NCI-H460 (cell line): ENCODE measurements at places on chromosomes 4 and X.

DNA sequence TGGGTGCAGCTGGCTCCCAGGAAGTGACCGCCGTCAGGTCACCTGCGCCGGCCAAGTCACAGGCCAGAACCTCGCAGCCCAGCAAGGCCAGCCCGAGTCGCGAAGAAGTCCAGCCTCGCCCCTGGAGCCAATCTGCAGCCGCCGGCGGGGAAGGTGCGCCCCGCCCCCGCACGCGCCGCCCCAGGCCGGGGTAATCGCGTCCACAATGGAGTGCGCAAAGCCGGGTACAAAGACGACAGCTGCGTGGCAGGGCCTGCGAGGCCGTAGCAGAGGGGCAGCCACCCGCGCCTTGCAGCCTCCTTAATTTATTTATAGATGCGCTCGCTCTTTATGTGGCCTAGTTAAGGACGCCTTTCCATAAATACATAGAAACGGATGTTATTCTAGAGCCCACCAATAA lies 139.4 kb upstream of the CPEB2 start:
- DNase-seq, result no peak

- no peak for DNase-seq
These were observed 42.9 kb upstream of the TMPRSS11B start for GRCh38 chr4:68288393-68288740.

DNA sequence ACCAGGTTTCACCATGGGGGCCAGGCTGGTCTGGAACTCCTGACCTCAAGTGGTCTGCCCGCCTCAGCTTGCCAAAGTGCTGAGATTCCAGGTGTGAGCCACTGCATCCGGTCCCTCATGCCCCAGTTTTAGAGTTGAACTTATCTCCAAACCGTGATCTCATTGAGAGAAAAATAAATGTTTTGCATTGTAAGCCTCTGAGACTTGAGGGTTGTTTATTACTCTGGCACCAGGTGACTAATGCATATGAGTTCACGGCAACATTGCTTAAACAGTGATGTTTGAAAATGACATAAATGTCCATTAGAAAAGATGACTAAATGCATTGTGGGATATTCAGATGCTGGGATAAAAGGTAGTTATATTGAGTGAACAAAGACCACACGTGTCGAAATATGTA lies 22.9 kb upstream of the FAT1 start:
- DNase-seq, result no peak

DNA sequence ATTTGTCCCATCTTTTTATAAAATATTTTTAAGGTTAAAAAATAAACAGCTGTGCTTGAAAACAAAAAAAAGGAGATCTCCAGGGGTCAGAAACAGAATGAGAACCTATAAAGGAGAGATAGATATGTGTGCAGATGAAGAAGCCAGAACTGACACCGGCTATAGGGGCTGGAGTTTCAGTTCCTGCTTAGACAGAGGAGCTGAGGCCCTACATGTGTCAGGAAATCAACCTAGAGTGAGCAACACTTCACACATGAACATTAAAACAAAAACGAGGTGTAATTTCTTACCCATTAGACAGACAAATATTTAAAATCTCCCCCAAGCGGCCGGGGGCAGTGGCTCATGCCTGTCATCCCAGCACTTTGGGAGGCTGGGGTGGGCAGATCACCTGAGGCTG lies 17.8 kb upstream of the HUWE1 start:
- DNase-seq, result no peak

- peak; percentile 35 for DNase-seq
These were observed 2.2 kb downstream of the PLXNB3 start for GRCh38 chrX:153766098-153766817.

GRCh38 chrX:29530501-29530900 lies 684.9 kb upstream of the MAGEB2 start:
- no peak for DNase-seq

- DNase-seq, result no peak
These were observed 243.6 kb upstream of the DKK2 start for GRCh38 chr4:107279733-107280132.

GRCh38 chrX:19972984-19973383 lies 17.9 kb downstream of the BCLAF3 start:
- DNase-seq, result no peak

DNA sequence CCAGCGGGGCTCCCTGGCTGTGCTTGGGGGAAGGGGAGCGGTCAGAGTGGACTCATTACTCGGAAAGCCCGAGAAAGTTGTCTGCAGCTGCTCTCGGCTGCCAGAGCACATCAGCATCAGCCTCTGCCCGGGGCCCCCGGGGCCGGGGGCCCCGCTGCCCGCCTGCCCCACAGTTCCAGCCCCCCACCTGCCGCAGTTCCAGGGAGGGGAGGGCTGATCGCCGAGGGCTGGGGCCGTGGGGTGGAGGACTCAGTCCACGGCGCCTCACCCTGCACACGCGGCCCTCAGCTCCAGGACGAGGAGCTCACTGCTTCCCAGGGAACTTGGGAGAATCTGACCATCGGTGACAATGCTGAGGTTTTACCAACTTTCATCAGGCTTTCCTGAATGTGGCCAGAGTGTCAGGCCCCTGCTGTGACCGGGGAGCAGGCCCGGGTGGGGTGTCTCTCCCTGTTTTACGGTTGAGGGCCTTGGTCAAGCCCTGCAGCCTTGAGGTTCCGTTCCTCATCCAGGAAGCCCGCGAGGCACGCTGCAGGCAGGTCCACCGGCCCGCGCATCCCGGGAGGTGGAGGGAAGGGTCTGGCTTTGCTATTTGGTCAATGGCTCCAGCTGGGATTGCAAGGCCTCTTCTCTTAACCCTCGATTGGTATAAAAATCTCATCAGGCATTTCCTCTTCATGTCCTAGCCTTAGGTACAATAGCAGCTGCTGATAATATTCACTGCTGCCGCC lies 57.2 kb downstream of the CPZ start:
- DNase-seq, result no peak

DNA sequence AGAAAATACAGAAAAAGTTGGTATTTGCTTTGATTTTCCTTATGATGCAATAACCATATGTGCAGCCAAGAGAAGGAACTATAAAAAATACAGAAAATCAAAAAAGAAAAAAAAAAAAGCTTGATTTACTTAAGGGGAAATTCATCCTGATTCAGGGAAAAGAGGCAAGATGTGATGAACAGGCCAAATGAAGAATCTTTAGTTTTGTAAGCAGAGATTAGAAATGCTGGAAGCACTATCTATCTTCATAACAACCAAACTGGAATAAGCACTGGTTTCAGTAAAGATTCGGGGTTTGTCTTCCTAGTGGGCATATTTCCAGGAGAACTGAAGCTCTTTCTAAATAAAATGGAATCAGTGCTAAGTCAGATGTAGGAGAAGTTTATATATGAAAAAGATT lies 82.9 kb upstream of the KCNIP4 start:
- DNase-seq, result no peak

DNA sequence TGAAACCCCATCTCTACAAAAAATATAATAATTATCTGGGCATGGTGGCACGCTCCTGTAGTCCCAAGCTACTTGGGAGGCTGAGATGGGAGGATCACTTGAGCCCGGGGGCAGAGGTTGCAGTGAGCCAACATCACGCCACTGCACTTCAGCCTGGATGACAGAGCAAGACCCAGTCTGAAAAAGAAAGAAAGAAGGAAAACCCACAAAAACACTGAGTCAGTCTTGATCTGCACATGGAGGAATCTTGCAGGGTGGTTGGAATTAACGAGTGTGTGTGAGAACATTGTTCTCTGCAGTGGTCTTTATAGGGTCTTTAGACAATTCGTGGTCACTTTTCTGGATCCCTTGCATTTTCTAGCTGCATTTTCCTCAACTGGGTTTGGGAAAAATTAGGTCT lies 23.2 kb downstream of the ADD1 start:
- no peak for DNase-seq

GRCh38 chrX:114712466-114712865 lies 128.6 kb downstream of the HTR2C start:
- DNase-seq, result no peak

- no peak for DNase-seq
These were observed 108.4 kb upstream of the NOCT start for GRCh38 chr4:138907174-138907573.

DNA sequence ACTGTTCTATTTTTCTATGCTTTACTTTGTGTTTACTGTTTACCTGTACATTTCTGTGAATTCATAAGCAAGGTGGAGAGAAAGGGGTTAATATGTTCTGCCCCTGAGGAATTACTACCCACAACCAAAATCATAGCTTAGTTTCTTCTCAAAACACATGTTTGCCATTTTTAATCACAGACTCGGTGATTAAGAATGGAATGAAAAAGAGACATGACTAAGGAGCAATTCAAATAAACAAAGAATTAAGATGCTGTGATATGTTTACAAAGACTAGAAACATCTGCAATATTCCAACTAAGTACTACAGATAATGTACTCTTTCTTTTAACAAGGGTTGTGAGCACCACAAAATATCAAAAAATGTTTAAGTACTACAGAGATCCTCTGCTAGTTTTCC lies 11.7 kb upstream of the FAT4 start:
- no peak for DNase-seq

DNA sequence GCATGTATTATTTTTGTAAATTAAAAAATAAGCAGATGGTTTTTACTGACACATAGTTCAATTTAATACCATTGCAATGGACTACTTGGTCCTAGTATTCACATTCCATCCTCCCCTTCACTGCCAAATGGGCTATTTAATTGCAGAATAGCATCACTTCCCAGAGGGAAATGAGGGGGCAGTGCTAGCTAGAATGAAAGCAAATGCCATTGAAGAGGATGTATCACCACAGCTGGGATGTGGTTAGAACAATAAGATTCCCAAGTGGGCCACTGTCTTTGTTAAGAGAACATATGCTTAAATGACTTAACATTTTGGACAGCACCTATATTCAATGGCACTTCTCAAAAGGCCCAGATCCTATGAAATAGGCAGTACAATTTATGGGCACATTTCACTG lies 224.7 kb downstream of the RBMX2 start:
- DNase-seq, result no peak

- DNase-seq, result no peak
These were observed 43.6 kb upstream of the ENPP6 start for GRCh38 chr4:184261246-184261645.

- no peak for DNase-seq
These were observed 140.6 kb downstream of the GPM6A start for GRCh38 chr4:175671491-175671934.

- DNase-seq, result no peak
These were observed 1441.5 kb upstream of the IGFBP7 start for GRCh38 chr4:58551676-58552075.

DNA sequence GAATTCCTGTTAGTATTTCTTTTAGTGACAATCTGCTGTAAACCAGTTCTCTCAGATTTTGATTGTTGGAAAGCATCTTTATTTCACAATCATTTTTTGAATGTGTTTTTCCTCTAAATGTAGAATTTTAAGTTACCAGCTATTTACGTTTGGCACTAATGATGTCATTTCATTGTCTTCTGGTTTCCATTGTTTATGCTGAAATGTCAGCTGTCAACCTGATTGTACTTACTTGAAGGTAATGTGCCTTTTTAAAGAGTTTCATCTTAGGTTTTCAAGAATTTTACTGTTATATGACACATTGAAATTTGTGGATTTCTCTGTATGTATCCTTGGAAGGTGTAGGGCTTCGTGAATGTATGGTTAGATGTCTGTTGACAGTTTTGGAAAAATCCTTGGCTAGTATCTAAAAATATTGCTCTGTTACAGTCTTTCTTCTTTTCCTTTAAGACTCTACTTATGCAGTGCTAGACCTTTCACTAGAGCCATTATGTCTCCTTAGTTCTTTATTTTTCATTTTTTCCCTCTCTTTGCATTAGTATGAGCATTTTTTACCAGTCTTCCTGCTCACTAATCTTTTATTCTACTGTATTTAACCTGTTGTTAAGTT lies 30.4 kb downstream of the SMAD1 start:
- DNase-seq, result no peak

DNA sequence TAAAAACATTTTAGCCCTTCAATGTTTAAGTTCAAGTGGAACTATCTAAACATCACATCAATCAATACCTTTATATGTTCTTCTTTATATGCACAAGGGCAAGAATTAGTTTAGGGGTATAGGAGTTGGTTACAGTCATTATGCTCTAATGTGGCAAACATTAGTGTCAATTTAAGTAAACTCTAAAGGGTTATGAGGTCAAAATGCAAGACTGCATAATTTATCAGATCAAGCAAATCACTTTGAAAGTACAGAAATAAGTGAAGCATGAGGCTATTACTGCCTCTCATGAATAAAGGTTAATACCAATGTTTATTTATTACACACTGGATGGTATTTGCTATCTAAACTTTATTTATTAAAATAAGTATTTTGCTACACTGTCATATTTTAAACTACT lies 59.7 kb downstream of the MAB21L2 start:
- DNase-seq, result no peak
